ENCODE measurements at places on chromosomes 5 and 9. TPM values are rescaled to one million over a fixed set of nuclear protein-coding genes. Genes with fewer than 3 reads are reported as not detected.
A peak's percentile ranks its signal among the peaks of the same experiment; 100 is the strongest.

DNA sequence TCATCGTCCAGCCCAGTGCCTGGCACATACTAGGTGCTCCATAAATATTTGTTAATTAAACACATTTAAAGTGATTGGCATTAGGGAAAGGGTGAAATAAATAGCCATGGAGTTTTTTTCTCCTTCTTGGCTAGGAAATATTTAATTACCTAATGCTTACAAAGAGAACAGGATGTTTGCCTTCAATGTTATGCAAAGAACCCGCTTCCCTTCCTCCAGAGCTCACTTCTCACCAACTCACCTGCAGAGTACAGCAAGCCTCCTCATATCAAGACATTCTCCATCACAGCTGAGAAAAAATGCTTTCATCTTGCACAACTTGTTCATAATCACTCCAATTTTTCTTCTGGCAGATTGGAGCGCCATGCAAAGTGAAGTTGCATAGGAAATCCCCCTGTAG, 161.7 kb upstream of the STK32A start:
- DNase-seq: no peak

DNA sequence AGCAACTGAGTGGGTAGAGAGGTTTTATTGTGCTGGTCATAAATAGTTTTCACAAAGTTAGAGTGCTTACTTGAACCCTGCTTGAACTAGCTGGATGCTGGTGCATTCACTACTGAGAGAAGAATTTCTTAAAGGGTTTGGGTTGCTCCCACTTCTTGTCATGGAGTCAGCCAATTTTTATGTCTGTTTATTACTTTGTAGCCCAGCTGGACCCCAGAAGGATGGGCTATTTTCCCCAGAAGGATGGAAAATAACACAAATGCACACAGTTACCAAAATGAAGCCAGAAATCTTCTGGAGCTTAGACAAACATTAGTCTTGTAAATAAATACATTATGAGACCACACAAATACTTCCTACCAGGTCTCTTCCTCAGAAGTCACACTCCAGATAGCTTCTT, 480.8 kb upstream of the TNC start:
- no peak for DNase-seq

DNA sequence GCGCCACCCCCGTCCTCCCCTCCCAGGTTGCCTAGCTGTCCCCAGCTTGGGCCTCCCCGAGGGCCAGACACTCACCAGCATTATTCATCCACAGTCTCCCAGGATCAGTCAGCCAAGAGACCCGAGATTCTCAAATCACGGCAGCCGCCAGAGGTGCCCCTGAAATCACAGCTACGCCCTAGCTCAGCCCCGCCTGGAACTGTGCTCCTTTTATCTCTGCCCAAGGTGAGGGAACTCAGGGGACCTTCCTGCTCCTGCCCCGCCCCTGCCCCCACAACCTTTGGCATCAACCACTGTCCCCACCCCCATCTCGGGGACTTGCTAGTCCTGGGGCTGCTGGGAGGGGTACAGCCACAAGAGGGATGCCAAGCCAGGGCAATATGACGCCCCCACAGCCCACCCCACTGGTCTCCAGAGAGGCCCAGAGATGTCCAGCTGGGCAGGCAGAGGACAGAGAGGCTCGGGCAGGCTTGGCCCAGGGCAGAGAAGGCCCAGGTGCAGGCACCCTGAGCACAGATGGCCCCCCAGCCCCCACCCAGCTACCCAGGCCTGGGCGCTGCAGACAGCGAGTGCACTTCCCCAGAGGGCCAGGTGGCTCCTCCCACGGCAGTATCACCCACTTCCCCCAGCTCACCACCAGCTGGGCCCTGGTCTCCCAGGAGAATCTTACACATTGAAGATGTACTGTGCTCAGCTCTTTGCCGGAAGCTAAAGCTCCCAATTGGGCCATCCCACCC, at the start of gene FUT7:
Gene FUT7, minus strand, starts transcription at position 185 of the 737 bp plus-strand sequence. Its CDS starts 97 bp downstream, at position 88.
- no peak for DNase-seq

GRCh38 chr9:16653491-16654399, 216.7 kb downstream of the BNC2 start:
- no peak for DNase-seq

DNA sequence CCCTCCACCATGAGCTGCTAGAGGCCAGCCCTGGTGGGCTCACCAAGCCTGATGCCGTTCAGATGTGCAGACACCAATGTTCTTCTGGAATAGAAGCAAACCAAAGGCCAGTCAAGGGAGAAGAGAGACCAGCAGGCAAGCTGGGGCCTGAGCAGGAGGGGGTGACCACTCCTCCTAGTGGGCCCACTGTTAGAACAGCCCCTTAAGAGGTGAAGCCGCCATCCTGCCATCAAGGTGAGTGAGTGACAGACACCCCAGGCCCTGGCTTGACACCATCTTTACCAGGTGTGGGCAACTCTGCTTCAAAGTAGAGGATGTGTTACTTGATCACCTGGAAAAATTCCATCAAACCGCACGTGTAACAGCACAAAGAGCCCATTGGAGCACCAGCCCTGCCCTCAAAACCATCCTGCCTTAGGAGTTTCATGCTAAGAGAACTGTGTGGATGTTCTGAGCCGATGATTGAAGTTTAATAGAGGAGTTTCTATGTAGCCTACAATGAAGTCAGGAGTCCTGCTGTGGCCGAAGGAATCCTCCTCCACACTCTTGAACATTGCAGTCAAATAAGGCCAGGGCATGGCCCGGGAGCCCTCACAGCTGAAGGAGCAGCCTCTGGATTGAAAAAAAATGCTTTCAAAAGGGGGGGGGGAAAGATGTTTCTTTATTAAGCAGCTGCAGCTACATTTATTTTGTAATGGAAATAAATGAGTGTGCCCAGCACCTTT, 20.8 kb downstream of the AMBP start:
- DNase-seq: no peak

DNA sequence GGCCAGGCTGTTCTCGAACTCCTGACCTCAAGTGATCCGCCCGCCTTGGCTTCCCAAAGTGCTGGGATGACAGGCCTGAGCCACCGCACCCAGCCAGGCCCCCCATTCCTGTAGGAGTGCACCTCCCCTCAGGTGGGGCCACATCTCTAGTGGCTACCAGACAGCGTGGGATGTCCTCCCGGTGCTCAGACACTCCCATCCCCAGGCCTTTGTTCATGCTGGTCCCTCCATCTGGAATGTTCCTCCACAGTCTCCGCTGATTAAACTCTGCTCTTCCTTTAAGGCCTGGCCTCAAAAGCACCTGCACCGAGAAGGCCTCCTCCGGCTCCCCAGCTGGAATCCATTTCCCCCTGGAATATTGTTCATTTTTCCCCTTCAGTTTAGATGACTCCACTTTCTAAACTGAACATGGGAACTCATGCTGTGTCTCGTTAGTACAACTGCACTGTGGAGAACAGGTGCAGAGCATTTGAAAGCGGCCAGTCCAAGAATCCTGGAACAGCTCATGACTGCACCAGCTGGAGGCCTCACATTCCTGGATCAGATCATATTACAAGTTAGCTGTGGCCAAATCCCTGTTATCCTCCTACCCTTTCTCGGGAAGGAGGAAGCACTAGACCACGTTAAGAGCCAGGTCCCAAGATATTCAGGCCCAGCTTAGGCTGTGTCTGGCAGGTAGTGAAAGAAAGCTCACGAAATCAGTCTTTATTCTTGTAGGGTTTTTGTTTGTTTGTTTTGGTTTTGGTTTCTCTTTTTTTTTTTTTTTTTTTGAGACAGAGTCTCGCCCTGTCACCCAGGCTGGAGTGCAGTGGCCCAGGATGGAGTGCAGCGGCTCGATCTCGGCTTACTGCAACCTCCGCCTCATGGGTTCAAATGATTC, 10.8 kb upstream of the PRRC2B start:
- DNase-seq: peak; percentile 99

DNA sequence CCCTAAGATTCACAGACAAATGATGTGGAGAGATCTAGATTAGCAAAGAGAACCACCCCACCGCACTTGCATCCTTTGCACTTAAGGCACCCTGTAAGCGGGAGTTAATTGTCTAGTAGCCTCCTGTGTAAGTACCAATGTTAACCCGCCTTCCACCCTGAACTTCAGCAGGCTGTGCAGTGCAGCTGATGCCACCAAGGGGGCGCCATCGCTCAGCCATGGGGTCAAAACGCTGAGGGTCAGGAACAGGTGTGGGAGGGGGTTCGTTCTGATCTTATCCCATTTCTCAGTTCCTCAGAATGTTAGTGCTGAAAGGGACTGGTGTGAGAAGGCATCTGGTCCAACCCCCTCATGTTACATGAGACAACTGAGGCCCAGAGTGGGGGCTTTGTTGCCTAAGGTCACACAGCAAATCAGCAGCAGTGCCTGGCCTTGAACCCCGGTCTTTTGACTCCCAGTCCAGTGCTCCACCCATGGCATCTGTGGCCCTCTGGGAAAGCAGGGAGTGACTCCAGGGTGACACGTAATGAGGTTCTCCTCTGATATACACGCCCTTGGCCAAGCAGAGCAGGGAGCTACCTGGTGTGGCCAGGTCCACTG, 57.3 kb downstream of the CYFIP2 start:
- DNase-seq: no peak

DNA sequence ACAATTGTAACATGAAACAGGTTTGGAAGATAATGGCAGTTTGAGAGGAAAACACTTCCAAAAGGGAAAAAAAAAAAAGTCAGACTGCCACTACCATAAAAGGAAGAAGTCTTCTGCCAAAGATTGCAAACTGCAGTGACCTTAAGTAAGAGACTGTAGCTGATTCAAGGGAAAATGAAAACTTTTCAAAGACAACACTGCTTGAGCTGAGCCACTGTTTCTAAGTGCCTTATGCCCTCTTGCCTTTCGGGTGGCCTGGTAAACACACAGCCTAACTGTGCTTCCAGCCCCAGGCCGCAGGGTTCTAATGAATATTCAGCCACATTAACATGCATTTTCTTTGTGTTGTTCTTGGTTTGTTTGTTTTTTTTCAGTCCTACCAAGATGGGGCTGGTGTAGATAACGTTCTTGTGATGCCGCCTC, 354.6 kb downstream of the BNC2 start:
- peak; percentile 58 for DNase-seq

DNA sequence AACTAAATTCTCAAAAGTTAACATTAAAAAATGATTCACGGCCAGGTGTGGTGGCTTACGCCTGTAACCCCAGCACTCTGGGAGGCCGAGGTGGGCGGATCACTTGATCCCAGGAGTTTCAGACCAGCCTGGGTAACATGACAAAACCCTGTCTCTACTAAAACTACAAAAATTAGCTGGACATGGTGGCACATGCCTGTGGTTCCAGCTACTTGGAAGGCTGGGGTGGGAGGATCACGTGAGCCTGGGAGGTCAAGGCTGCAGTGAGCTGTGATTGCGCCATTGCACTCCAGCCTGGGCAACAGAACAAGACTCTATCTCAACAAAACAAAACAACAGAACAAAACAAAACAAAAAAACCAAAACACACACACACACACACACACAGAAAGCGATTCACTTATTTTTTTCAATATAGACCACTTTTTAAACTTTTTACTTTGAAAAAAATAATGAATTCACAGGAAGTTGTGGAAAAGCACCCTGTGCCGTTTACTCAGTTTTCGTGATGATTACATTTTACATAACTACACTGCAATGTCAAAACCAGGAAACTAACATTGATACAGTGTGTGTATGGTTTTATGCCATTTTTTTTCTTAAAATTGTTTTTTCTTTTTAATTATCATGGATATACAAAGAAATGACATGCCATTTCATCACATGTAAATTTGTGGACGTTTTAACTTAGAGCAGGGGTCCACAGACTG, 73.7 kb downstream of the TENT4A start:
- DNase-seq: no peak

DNA sequence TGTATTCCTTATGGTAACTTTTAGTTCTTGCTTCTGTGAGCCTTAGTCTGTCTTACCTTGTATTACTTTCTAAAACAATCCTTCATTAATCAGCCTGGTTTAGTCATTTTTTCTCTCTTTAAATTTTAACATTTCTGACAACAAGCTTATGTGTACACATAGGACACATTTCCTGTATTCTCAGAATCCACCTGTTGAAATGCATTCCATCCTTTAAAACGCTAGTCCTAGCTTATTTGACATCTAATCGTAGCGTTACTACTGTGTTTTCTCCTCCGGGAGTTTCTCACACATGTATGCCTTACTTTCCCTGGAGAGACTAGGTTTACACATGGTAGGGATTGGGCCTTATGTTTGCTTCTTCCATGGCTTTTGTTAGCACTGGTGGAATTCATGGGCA, 3.8 kb downstream of the TARS1 start:
- no peak for DNase-seq

DNA sequence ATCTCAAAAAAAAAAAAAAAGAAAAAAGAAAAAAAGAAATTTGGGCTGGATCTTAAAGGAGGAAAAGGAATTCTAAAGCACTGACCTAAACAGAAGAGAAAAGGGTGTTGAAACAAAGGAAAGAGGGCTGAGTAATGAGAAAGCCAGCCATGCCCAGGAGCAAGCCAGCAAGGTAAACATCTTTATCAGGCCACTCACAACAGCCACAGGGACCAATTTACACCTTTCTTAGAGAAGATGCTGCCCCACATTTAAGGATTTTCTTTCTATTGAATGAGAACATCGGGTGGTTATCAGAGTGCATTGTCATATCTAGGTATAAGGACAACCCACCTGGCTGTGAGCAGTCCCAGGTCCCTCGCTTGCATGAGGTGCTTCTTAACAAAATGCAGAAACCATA, 16.6 kb downstream of the LHFPL2 start:
- DNase-seq: no peak

GRCh38 chr5:120155873-120156272, 308.2 kb upstream of the PRR16 start:
- no peak for DNase-seq

DNA sequence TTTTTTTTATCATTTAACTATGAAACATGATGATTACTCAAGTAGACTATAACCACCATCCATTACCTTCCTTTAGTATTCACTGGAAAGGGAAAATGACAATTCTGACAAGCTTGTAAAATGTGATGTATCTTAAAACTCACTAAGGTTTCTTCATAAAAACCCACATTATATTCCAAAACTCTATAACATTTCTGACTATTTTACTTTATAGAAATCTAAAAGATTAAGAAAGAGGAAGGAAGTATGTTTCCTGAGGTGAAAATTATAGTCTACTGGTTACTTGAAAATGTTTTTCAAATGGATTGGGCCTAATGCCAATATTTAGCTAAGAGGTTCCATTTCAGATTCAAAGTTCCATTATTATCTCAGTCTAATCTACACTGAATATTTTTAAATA, 1982.2 kb upstream of the C9orf72 start:
- no peak for DNase-seq

HARS2 gene
- total RNA-seq: 30.9 TPM

HRH2 gene
- not detected for total RNA-seq

KLF9 gene
- 30.6 TPM for total RNA-seq

NSMF gene
- total RNA-seq: 69.9 TPM

LCN1 gene
- not detected for total RNA-seq

SAPCD2 gene
- 1.9 TPM for total RNA-seq

C9orf50 gene
- total RNA-seq: not detected

GCNT4 gene
- 0.35 TPM for total RNA-seq

PCDHGC5 gene
- 2.0 TPM for total RNA-seq

GRM6 gene
- not detected for total RNA-seq

DMGDH gene
- 1.5 TPM for total RNA-seq

LECT2 gene
- total RNA-seq: not detected

GRXCR2 gene
- not detected for total RNA-seq

Measured in myocyte (in vitro differentiated cells).